ENCODE measurements at places on chromosomes 3 and 15.
A peak's percentile ranks its signal among the peaks of the same experiment; 100 is the strongest.

GRCh38 chr15:38509152-38509551 lies 55.2 kb downstream of the FAM98B start:
- no peak for DNase-seq

DNA sequence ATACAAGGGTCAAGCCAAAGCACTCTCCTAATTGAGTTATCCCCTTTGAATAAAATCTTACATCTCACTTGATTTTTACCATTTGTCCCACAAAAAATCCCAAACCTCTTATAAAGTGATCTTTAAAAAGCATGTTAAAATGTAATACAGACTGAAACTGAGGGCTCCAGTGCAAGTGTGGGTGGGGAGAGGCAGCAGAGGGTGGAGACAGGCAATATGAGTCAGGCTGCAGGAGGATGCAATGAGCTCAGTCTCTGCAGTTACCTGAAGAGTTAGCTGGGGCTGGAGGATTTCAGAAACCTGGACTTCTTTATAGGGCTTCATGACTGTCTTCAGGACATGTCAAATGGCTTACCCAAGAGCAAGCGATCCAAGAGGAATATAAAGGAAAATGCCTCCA lies 14.2 kb upstream of the COLQ start:
- no peak for DNase-seq

- no peak for DNase-seq
These were observed 36.6 kb downstream of the KLHL25 start for GRCh38 chr15:85757939-85758654.

DNA sequence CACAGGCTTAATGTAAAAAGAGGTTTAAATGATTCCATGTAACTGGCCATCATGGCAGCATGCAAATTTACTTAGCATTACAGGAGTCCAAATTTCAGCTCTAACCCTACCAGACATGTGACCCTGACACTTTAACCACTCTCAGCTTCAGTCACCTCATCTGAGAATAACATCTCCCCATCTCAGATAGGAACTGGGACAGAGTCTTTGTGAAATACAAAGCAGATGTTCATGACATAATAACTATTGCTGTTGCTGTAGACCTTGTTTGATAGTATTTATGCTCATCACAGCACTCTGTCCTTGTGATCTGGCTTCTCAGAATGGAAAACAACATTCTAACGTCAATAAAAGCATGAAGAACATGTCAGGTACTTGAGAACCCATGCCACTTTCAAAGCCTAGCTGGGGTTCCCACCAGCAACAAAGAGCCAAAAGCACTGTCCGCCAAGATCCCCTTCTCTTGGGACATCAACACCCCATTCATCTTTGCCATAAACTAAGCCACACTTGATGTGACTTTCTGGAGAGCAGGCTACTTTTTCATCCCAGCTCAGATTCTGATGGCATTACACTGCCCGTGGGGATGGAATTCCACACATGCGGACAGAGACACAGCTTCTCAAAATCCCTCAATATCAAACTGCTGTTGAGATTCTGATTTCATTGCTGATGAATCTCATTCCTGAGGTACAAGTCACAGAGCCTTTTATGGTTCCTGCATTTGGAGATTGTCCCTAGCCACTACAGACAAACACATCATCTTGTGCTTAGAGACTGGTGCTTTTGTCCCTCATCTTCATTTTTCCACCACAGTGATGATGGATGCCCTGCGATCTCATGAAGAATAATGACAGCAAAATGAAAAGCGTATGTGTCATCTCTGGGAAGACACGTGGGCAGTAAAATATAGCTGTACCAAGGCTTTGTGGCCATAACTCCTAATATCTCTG lies 202.7 kb downstream of the TNIK start:
- peak; percentile 57 for DNase-seq

- DNase-seq: peak; percentile 7
These were observed 72.7 kb downstream of the GSK3B start for GRCh38 chr3:120021523-120021922.

DNA sequence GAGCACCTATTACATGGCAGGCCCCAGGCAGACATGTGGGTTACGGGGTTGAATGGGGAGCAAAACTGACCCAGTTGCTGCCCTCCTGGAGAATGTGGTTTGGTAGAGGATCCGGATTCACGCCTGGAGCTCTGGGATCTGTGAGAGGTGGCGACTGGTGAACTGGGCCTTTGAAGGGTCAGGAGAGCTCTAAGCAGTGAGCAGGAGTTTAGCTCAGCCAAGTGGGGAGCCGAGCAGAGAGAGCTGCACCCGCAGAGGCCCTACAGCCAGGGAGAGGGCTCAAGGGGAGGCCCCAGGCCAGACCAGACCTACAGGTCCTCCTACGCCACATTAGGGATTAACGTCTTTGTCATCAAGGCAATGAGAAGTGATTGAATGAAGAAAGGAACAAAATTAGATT lies 179.8 kb upstream of the TLE3 start:
- DNase-seq: no peak

- DNase-seq: peak; percentile 17
These were observed 3.0 kb upstream of the TJP1 start for GRCh38 chr15:29825227-29825626.
